ENCODE measurements at places on chromosomes 4 and X.
A peak's percentile ranks its signal among the peaks of the same experiment; 100 is the strongest.

GRCh38 chr4:8691151-8691775, 98.7 kb downstream of the CPZ start:
- no peak for DNase-seq

GRCh38 chr4:36010397-36010929, 233.9 kb downstream of the ARAP2 start:
- no peak for DNase-seq

- no peak for DNase-seq
These were observed 213.6 kb downstream of the PALLD start for GRCh38 chr4:168710353-168710946.

GRCh38 chrX:63560601-63561218, 209.6 kb upstream of the SPIN4 start:
- peak; percentile 13 for DNase-seq

GRCh38 chr4:119268466-119268865, 53.5 kb downstream of the FABP2 start:
- DNase-seq, result no peak

GRCh38 chr4:54558889-54559677, 98.7 kb upstream of the KIT start:
- DNase-seq, result no peak

DNA sequence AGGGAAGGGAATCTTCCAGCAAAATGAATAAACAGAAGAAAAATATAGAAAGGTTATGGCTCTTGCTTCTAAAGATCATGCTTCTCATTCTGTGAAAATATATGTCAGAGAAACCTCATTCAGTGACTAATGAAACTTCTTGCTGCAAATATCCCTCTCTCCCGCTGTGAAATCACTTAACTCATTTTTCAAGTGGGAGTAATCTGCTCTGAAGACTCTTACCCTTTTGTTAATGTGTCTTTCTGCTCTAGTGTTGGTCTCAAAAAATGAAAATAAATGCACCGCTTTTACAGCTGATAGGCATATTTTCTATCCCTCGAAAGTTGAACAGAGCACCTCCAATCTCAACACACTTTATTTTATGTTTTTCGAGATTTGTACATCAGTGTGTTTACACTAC, 252.3 kb downstream of the NLGN4X start:
- DNase-seq, result no peak

DNA sequence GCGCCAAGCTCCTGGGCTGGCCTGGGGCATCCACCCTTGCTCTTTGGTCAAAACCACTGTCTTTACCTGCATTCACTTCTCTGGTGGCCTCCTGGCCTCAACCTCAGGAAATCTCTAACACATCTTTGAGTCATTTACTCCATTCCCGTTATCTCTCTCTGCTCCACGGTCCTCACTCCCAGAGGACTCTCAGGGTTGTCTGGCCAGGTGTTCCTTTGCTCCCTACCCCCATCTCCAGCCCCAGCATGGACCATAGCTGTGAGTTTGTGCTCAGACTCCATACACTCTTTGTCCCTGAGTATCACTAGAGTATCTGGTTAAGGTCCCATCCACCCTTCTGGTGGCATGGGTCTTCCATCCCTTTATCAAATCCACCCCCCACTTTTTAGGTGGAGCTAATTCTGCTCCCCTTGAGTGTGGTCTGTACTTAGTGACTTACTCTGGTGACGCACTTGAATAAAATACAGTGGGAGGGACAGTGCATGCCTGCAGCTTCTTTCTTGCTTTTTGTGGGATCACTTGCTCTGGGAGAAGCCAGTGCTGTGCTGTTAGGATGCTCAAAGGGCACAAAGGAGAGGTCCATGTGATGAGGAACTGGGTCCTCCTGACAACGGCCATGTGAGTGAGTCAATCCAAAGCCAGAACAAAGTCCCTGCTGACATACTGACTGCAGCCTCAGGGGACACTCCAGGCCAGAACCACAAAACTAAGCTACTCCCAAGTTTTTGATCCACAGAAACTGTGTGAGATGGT, 44.3 kb downstream of the IGFBP7 start:
- DNase-seq, result no peak

DNA sequence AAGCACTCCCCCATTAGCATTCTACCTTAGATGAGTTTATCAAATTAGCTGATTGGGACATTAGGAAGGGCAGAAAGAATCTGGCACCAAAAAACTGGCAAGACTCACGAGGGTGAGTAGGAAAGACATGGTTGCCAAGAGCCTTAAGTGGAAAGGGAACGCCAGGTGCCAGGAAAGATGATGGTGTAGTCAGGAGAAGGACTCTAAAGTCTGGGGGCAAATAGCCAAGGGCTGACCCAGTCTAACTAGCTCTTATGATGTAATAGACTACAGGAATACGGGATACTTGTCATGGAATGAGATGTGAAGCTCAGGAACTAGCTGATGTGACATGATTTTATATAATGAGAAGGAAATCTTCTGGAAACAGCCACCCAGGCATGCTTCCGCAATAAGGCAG, 94.8 kb downstream of the MBNL3 start:
- DNase-seq, result no peak

GRCh38 chrX:124223524-124223923, 108.9 kb upstream of the TEX13D start:
- no peak for DNase-seq

DNA sequence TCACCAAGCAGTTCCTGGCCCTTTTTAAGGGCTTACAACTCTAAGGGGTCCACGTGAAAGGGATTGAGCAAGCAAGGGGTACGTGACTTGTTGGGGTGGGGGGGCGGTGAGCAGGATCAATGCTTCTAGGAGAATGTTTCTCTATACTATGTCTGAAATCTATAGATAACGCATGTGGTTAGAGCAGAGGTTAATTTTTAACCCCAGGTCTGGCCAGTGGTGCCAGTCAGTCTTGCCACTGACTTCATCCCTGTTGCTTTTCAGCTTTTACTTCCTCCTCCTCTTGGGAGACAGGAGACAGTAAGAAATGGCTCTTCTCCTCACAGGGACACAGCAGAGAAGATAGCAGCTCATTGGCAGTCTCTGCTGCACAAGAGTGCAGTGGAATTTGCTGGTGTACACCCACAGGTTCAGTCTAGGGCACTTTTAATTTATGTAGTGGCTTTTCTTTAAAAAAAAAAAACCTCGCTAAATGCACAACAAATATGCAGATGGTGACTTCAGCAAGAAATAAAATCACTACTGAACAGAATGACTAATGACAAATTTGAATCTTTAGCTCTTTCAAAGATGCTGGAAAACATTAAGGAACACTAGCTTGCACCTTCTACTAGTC, 190.5 kb downstream of the CCNG2 start:
- no peak for DNase-seq

DNA sequence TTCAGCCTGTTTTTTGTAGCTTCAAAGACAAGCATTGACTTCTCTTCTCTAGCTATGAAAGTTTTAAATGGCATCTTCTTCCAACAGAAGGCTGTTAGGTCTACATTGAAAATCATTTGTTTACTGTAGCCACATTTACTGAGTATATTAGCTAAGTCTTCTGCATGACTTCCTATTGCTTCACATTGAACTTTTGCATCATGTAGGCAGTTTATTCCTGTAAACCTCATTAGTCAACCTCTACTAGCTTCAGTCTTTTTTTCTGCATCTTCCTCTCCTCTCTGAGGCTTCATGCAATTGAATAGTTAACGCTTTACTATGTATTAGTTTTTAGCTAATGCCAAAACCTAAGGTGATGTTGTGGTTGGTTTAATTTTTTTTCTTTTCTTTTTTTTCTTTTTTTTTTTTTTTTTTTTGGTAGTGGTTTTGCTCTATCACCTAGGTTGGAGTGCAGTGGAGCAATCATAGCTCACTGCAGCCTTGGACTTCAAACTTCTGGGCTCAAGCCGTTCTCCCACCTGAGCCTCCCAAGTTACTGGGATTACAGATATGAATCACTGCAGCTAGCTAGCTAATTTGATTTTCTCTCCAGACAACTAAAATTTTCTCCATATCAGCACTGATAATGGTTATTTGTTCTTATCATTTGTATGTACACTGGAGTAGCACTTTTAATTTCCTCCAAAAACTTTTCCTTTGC, 3.4 kb downstream of the UGT2A3 start:
- no peak for DNase-seq

DNA sequence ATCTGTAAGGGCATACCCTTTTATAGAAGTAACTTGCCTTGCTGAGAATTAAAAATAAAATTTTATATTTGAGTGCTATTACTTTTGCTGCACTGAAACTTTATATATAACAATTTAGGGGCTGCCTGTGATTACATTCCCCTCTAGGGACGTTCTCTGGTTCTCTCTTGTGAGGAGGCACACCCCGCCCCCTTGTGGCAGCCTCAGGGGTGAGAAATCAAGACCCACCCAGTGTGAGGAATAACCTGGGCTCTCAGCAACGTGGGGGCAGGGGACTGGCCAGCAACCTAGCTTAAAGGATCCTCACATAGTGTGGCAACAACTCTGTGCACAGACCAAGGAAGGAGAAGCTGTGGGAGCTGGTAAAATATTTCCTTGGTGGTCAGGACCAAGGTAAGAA, 43.7 kb downstream of the MAGEA9 start:
- DNase-seq, result no peak

- DNase-seq, result no peak
These were observed 711 bp downstream of the ACE2 start for GRCh38 chrX:15600049-15600448.

- no peak for DNase-seq
These were observed 124.6 kb downstream of the NSUN7 start for GRCh38 chr4:40874331-40874730.

DNA sequence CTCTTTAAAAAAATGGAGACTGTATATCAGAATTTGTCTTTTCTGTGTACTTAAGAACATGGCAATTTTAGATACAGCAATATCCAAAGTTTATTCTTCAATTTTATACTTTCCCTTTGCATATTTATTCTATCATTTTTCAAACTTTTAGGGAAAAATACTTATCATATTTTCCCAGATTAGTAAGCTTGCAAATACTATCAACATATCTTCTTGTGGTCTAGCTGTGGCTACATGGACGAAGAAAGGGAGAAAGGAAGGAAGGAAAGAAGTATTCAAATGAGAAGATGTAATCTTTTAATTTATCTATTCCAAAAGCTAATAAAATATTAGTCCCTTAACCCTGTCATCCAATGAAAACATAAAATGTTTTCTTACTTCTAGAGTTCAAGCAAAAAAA, 797.8 kb upstream of the GALNTL6 start:
- DNase-seq, result no peak

- DNase-seq, result no peak
These were observed 607.3 kb upstream of the AADAT start for GRCh38 chr4:170697045-170697444.

- no peak for DNase-seq
These were observed 24.0 kb downstream of the AFM start for GRCh38 chr4:73505567-73505966.

DNA sequence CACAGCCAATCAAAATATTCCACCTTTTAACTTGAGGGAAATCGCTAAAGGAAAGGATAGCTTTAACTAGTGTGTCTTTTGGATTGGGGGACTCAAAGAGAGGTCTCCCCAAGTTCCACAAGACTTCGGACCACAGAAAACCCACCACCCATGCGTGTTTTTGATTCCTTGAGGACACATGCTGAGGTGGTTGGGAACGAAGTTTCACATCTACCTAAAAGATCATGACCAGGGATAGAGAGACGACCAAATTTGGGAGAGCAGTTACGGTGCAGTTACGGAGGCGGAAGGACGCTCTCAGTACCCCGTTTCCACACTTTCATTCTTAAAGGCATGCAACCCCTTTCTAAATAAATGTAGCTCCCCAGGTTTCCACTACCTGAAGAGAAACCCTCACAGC, 1.1 kb downstream of the PCYT1B start:
- DNase-seq, result no peak

- DNase-seq, result no peak
These were observed 20.5 kb downstream of the PAGE2 start for GRCh38 chrX:55109306-55109705.

DNA sequence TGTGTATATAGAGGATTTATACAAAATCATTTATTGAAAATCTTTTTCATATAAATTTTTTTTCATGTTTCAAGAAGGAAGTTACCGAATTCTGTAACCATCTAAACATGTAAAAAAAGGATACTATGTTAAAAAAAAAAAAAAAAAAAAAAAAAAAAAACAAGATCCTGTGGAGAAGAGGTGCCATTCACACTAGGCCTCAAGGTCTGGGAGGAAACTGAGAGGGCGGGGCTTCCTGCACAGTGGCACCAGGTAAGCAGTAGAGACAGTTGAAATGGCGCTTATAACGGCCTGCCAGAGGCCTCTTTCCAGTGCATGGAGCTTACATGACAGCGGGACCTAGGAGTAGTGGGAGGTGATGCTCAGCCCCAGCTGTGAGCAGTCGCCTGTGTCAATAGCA, 17.5 kb downstream of the TRAPPC2 start:
- no peak for DNase-seq

GRCh38 chr4:74056858-74057562, 18.5 kb upstream of the CXCL3 start:
- DNase-seq, result no peak

DNA sequence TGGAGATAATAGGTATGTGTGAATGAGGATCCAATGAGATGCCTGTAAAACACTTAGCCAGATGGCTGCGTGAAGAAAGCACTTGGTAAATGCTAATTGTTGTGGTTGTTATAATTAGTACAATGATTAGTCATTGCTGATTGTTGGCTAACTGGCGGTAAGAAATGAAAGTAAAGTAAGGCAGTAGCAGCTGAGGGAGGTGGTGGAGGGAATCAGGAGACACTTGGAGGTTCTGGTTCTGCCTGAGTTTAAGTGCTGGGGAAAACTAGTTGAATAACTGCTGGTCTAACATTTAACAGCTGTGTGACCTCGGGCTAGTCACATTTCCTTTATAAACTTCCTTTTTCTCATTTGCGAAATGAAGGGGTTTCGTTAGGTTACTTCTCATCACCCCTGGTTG, 30.9 kb downstream of the CD38 start:
- DNase-seq, result no peak

- no peak for DNase-seq
These were observed 39.6 kb downstream of the PALLD start for GRCh38 chr4:168536448-168536847.

- no peak for DNase-seq
These were observed 222.3 kb downstream of the CPE start for GRCh38 chr4:165600959-165601683.

Measured in stimulated activated CD8-positive, alpha-beta memory T cell treated with anti-CD3 and anti-CD28 coated beads, Interleukin-4, amount 100 ng/mL, for 4 hours (primary cell).